ENCODE measurements at places on chromosomes 2 and 18.

- no peak for DNase-seq
Measured at GRCh38 chr18:12308386-12309100, 502 bp downstream of the TUBB6 start.

DNA sequence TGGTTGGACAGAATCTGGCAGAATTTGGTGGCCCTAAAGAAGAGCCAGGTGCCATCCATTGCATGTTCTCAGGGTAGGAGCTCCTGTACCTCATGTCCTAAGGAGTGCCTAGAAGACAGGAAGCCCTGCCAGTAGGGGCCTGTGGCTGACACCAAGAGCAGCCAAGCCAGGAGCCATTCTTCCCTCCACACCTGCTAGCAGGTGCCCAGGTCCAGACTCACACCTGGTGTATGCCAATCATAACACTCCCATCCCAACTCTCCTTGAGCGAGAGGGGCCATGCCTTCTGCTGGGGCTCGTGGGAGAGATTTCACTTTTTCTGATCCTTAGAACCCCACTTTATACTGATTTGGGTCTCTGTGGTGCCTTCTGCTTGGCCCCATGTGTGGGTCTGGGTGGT is 26.5 kb upstream of the TMEM37 start:
- no peak for DNase-seq

DNA sequence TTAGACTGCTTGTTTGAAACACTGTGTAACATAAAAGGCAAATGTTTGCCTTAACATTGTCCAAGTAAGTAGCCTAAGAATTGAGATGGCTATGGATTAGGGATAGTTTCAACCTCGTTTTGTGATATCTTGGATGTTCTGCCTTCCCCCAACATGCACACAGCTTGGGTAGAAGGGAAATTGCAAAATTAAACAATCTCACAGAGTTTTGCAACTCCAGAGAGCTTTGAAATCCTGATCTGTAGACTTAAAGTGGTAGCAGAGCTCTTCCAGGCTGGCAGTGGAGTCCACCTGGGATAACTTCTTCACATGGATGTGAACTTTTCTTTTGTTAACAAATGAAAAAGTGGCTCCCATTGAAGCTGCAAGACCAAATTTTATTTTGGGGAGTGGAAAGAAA is 59.6 kb downstream of the CHRNA1 start:
- DNase-seq = no peak

GRCh38 chr2:171791361-171791760 is 102.7 kb downstream of the SLC25A12 start:
- DNase-seq = no peak

DNA sequence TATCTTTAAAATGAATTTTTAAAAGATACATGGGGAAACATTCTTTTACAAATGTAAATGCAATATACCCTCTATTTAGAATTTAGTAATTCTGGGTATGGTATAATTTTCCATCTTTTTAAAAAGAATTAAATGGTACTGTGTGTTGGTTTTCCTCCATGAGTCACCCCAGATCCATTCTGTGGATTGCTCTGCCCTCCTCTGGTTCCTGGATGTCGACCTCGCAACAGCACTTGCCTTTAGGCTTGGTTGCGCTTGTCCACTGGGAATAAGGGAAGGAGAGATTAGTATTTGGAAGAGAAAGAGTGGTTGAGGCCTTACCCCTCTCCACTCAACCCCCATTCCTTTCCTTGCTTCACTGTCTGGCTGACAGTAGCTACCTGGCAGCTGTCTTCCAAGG is 90.4 kb downstream of the FTCDNL1 start:
- no peak for DNase-seq

- DNase-seq = no peak
Measured at GRCh38 chr2:52311862-52312261, 1279.9 kb upstream of the NRXN1 start.

- DNase-seq = no peak
Measured at GRCh38 chr18:65352186-65352585, 398.6 kb upstream of the CDH7 start.

DNA sequence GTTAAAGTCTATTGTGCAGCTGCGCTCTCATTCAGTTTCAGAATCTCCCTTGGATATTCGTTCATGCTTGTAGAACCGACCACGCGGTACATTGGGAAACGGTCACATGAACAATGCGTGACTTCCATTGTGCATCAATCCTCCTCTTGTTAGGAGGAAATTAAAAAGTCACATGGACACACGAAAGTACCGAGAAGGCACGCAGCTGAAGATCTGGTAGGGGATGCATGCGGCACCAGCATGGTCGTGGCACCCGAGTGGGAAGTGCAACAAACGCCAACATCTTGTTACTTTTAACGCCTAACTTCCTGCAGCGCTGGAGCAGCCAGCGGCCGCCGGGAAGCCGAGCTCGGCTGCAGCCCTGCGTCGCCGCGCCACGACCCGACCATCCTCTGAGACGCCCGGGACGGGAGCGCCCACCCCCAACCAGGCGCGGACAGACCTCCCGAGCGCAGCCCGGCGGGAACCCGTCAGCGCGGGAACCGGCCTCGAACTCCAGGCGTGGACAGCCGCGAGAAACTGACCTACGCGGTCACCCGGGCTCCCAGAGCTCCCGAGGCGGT is 412 bp downstream of the OSBPL1A start:
- DNase-seq = no peak

DNA sequence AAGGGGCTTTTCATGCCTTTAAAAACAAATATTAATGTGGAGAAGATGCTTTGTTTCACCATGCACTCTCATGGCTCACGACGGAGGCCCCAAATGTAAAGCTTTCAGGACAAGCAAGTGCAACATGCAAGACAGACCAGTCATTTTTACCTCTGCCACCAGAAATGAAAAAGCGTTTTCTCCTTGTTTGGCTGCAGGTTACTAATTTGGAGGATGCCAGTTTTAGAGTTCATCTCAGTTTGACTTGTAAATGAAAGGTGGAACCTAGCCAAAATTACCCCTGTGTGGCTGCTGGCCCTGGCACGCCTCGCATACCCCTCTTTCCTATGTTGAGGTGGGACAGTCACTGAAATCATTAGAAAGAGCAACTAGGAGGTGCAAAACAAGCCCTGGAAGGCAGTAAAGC is 138.6 kb downstream of the BCL2 start:
- DNase-seq = no peak

DNA sequence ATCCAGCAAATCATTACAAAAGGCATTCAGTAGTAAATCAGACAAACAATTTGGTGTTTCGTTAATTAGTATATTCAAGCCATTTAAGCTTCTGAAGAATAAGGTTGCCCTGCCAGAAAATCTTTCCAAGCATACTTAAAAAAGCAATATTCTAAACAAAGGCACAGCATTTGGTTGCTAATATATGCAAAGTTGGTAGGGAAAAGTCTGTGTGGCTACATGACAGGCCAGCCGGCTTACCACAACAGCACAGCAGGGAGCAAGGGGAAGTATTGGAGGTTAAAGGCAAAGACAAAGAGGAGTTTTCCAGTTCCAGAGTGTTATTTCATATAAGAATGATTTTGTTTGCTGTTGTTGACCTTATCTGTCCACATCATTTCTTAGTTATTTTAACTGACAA is 282.3 kb downstream of the MBD5 start:
- no peak for DNase-seq

DNA sequence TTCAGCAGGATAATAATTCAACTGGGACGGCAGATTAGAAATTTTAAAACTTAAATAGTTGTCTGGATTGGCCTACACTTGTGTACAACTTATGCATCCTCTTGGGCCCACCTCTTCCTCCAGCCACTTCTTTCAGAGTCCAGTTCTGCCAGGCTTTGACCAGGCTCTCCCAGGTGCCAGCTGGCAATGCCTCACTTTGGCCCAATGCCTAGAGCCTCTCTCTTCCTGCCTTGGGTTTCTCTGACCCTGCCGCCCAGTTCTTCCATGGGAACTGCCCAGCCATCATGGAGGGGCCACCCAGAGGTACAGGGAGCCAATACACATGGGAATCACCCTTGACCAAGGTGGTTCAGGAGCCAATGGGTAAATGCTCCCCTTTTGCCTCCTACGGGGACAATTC is 135.5 kb downstream of the IRS1 start:
- DNase-seq = no peak

GRCh38 chr2:136381722-136382633 is 264.0 kb upstream of the CXCR4 start:
- DNase-seq = peak; percentile 88

- no peak for DNase-seq
Measured at GRCh38 chr2:54107455-54107764, 8.0 kb upstream of the ACYP2 start.

DNA sequence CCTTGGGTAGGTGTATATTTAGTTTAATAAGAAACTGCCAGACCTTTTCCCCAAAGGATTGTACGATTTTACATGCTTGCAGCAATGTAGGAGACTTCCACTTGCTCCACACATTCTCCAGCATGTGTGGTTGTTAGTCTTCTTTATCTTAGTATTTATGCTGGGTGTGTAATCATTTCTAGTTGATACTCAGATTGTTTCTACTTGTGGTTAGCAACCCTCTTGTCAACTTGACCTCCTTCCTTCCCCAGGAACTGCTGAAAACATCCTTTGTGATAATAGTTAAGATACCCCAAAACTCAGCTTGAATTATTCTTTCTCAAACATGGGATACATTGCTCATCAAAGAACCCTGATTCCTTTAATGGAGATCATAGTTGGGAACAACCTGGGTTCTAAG is 37.2 kb upstream of the CYBRD1 start:
- no peak for DNase-seq

DNA sequence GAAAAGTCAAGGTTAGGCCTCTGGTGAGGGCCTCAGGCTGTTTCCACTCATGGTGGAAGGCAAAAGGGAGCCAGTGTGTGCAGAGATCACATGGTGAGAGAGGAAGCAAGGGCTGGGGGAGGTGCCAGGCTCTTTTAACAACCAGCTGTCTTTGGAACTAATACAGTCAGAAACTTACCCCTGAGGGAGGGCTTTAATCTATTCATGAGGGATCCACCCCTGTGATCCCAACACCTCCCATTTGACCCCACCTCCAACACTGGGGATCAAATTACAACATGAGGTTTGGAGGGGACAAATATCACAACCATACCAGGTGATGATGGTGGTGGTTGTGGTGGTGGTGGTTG is 10.9 kb downstream of the POLI start:
- no peak for DNase-seq

GRCh38 chr18:51582551-51582950 is 385.1 kb upstream of the MEX3C start:
- no peak for DNase-seq

GRCh38 chr2:129813404-129813803 is 166.1 kb upstream of the RAB6C start:
- peak; percentile 11 for DNase-seq

GRCh38 chr2:8996006-8996405 is 7.5 kb downstream of the MBOAT2 start:
- no peak for DNase-seq

DNA sequence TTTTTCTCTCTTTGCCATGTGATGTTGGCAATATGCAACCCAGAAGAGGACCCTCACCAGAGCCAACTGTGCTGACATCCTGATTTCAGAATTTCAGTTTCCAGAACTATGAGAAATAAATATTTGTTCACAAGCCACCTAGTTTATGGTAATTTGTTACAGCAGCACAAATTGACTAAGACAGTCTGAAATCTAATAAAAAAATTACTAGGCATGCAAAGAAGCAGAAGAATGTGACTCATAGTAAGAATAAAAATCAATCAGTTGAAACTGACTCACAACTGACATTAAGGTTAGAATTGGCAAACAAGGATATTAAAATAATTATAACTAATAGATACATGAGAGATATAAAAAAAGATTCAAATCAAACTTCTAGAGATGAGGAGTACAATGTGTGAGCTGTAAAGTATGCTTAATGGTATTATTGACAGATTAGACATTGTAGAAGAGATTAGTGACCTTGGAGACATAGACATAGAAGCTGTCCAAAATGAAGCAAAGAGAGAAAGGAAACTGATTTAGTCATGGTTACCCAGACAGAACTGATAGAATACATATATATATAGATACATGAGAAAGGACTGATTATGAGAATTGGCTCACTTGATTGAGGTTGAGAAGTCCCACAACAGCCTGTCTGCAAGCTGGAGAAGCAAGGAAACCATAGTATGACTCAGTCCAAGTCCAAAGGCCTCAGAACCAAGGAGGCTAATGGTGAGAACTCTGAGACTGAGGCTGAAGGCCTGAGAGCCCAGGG is 27.8 kb upstream of the TTC39C start:
- DNase-seq = no peak

Measured in NAMALWA (cell line).